ENCODE measurements at places on chromosomes 1 and 21.

DNA sequence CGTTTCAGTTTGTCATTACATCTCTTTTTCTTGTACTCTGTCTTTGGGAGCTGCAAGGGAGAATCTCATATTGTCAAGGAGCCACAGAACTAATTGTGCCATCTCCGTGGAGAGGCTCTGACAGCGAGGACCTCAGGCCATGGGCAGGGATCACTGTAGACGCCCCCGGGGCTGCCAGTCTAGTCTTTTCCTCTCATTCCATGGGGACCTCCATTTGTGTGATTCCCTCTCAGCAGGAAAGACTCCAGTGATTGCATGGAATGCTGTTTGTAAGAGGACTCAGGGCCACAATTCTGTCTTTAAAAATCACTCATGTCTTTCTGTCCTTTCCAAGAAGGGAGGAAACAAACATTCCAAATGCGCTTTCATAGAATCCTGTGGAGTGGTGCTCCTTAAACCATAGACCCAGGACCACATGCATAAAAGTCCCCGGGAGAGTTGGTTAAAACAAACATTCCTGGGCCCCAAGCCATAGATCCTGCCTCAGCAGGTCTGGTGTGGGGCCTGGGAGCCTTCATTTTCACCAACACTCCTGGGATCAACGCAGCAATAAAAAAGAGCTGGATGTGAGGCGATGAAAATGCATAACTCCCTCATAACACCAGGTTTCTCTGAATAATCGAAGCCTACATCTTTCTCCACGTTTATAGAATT lies 104.5 kb downstream of the ZP4 start:
- DNase-seq = no peak

- no peak for DNase-seq
These were observed 1512.7 kb upstream of the TPTE start for GRCh38 chr21:9008636-9009035.

- no peak for DNase-seq
These were observed 34.1 kb downstream of the ABL2 start for GRCh38 chr1:179195376-179195775.

DNA sequence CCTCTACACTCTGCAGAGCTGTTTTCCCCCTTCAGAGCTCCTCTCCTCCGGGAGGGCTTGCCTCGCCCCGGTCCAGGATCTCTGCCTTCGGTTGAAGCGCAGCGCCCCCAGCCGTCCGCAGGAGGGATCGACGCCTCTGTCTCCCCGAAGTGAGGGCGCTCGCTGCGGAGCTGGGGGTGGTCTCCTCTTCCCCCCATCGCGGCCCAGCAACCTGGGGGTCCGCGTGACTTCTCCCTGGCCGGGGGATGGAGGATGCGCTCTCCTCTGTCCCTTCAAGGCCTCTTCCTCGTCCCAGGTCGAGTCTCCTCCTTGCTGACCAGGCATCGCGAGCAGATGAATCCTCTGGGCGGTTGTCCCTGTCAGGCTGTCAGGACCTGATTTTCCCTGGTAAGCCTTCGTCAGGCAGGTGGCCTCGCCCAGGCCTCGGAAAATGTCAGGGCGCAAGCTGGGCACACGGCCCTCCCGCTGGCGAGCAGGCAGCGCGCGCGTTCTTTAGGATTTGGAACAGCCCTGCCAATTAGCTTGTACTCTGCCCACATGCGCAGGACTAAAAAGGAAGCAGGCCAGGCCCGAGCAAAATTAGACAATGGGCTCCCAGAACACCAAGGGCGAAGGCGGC lies 90.5 kb downstream of the EDEM3 start:
- peak; percentile 79 for DNase-seq

DNA sequence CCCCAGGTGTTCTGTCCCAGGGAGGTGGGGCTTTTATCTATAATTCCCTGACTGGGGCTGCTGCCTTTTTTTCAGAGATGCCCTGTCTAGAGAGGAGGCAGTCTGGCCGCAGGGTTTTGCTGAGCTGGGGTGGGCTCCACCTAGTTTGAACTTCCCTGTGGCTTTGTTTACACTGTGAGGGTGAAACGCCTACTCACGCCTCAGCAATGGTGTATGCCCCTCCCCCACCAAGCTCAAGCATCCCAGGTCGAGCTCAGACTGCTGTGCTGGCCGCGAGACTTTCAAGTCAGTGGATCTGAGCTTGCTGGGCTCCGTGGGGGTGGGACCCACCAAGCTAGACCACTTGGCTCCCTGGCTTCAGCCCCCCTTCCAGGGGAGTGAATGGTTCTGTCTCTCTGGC lies 124.3 kb downstream of the CENPF start:
- DNase-seq = no peak

- no peak for DNase-seq
These were observed 30.8 kb downstream of the RNF19B start for GRCh38 chr1:32933742-32934322.

DNA sequence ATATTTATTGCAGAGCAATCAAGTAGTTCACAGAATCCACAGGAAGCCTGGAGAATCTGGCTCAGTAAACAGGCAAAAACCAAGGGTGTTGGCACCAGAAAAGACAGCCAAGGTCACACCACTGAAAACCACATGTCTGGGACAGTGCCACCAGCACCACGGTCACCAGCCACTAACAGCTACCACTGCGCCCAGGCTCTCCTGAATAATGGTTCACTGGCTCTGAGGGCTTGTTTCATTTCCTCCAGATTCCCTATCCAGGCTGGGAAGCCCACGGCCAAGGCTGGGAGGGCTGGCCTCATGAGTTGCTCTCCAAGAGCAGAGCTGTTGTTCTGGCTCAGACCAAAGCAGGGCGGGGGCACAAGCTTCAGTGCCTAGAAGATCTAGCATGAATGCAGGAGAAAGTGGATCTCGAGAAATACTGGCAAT lies 54.5 kb upstream of the PTGFRN start:
- DNase-seq = no peak

DNA sequence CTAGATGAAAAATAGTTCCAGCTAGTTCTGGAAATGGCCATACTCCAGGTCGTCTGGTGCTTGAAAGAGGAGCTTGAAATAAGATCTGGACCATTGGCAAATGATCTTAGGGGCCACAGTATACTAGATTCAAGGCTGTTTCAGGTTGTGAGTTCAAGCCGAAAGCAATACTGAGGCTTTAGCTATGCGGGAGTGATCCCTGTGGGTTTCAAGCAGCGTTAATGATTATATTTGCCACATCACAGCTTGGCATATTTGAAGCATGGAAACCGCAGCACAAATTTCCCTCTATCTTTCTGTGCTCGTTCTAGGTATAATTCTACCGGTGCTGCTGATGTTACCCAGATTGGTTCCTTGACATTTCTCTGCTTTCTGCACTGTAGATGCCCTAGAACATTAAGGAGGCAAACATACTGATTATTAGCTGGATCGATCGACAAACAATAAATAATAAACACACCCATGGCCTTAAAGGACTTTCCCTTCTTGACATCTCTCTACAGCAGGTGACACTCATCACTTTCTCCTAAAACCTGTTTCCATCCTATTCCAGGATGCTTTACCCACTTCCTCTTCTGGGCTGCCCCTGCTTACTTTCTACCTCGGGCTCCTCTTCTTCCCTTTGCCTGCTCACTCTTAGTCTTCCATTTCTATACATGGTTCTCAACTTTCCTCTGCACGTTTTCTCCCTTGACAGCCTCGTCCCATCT lies 40.6 kb upstream of the LYST start:
- no peak for DNase-seq

DNA sequence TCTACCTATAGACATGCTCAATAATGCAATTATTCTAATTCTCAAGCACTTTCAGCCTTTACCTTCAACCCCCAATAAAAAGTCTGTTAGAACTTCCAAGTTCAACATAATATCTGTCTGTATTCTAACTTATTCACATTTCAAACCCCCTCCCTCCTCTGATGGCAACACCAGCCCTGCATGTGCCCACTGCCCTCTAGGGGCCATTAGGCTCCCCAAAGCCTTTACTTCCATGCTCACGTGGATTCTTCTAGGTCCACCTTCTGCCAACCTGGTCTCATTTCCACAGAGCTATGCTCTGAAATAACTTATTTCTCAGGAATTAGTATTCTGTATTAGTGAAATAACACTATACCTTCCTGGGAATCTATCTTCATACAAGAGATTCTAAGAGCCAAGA lies 22.2 kb upstream of the KPRP start:
- DNase-seq = no peak

- no peak for DNase-seq
These were observed 843.9 kb downstream of the AMY1C start for GRCh38 chr1:104593413-104594187.

- no peak for DNase-seq
These were observed 58.3 kb downstream of the TGFBR3 start for GRCh38 chr1:91827459-91828321.

- peak; percentile 30 for DNase-seq
These were observed 59.9 kb downstream of the PLXNA2 start for GRCh38 chr1:208183977-208184911.

DNA sequence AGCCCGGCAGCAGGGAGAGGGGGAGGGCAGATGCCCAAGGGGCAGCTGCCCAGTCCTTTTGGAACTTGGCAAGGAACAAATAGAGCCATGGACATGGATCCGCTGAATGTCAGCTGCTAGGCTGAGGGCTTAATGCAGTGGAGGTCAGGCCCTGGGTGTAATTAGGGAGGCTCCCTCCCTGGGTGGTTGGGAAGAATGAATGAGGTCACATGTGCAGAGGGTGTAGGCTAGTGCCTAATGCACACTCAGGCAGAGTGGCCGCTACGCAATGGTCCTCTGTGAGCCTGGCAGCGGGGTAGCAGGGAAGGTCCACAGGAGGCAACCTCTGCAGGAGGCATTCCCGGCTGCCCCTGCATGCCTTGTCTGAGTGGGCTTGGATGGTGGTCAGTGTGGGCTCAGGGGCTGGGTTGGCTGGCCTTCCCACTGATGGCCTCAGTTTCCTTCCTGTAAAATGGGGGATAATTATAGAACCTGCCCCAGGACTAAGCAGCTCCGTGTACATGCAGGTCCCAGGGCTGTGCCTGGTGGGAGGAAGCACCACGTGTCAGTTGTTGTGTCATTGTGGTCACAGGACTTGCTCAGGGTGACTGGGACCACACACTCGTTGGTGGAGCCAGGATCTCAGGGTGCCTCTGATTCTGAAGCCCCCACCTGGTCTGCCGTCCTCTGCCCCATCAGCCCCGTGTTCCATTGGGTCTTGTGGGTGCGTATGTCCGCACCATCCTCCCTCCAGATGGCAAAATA lies 81.6 kb upstream of the ACTL8 start:
- DNase-seq = peak; percentile 11

GRCh38 chr1:202694314-202694713 lies 15.9 kb downstream of the SYT2 start:
- DNase-seq = no peak

GRCh38 chr1:6256645-6257044 lies 4.3 kb downstream of the GPR153 start:
- DNase-seq = no peak

GRCh38 chr1:63662841-63663240 lies 69.6 kb downstream of the PGM1 start:
- no peak for DNase-seq

DNA sequence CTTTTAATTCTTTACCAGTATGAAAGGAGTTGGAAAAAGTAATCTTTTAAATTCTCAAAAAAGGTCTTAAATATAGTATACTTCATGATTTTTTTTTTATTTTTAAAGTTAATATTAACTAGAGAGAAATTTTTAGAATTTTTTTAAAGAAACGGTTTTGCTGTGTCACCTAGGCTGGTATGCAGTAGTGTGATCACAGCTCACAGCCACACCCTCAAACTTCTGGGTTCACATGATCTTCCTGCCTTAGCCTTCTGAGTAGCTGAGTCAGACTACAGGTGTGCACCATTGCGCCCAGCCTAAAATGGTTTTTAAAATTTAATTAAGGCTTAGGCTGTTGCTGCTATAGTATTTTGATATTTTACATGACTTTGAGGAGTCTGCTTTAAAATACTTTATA lies 52.4 kb downstream of the TLCD4 start:
- DNase-seq = no peak

DNA sequence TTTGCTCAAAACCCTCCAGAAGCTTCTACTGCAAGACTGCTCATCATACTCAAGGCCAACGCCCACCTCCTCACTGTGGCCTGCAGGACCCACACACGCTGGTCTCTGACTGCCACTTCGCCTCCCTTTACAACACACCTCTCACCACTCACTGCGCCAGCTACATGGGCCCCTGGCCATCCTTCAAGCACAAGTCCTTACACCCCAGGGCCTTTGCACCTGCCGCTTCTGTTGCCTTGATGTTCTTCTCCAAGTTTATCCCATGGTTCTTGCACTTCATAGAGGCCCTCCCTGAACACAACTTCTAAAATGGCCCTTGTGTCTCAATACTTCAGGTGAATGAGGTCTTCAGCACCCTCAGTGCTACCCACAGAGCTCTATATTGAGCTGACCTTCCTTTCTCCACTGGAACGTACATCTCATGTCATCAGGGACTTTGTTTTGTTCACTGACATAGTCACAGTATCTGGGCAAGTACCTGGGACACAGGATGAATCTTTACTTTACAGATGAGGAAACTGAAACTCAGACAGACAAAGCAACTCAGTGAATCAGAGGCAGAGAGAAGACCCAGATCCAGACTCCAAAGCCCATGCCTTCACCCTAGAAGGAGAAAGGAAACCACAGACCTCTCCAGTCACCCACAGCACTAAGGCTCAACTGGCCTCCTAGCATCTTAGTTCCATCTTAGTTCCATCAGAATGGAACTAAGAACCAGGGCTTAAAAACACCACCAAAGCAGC lies 34.7 kb upstream of the CLSTN1 start:
- DNase-seq = peak; percentile 32

GRCh38 chr1:238063454-238063853 lies 172.7 kb upstream of the ZP4 start:
- no peak for DNase-seq

DNA sequence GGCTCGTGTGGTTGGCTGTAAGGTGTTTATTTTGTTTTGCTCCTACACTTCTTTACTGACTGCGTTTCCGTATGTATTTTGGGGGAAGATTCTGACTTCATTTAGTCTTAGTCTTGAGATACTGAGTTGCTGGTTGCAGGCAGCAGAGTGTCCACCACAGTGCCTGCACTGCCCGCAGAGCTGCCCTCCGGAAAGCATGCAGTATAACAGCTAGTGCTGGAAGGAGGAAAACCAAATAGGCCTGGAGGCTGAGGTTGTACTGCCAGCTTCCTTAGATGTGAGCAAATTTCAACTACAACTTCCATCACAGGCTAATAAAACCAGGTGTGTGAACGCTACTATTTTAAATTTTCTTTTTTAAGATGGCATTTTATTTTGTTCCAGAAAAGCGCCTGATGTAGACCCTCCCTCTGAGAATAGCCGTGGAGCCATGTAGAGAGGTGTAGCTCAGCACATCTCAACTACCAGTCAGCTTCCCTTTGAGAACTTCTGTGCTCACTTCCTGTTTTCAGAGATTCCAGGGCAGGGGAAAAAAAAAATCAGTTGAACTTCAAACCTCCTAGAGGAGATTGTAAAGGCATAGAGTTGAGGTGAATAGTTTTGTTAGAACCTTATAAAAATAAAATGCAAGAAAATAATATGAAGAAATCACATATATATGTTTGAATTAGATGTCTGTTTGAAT lies 17.6 kb downstream of the LMO4 start:
- DNase-seq = no peak

DNA sequence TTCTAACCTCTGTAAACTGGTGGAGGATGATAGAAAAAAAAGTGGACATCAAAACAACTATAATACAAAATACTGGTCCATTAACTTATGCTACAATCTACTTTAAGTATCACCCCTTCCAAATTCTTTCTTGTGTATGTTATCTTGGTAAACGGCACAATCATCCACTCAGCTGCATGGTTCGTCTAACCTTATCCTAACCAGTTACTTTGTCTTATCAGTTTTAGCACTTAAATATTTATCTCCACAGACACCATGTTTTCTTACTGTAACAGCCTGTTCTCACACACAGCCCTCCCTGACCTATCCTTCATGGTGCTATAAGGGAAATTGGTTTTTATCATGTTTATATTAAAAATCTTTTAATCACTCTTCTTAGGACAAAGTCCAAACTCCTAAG lies 157.2 kb downstream of the PTGER3 start:
- DNase-seq = no peak
